HT1080 (cell line): ENCODE measurements at places on chromosomes 5 and 9. TPM values are rescaled to one million over a fixed set of nuclear protein-coding genes. Genes with fewer than 3 reads are reported as not detected.

GRCh38 chr5:32639943-32640342, 54.6 kb downstream of the SUB1 start:
- DNase-seq: no peak

GRCh38 chr9:115254287-115255180, 136.6 kb upstream of the TNC start:
- DNase-seq: no peak

Gene PCDHGA4
- total RNA-seq: 0.71 and 0.73 TPM in 2 replicates

- no peak for DNase-seq
Measured at GRCh38 chr9:87675906-87676515, 49.9 kb upstream of the CTSL start.

GRCh38 chr9:131981116-131981776, 98.4 kb downstream of the MED27 start:
- DNase-seq: no peak

Gene TEX48
- 0.96 TPM in 1 of 2 replicates, not detected in the other for total RNA-seq

Gene SHISAL2B
- total RNA-seq: 0.10 TPM in 1 of 2 replicates, not detected in the other

DNA sequence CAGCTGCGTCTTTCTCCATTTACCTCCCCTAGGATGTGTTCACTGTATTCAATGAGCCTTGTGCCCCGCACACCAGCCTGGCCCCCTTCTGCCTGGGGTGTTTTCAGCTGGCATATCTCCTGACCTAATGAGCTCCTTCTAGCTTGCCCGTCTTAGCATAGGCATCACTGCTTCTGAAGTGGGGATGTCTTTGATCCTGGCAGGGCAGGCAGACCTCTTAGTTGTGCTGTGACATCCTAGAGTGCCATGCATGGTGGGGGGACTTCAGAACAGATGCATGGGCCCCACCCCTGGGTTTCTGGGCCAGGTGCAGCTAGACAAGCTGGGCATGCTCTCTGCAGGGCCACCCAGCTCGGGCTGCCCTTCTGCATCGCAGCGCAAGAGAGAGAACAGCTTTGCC, 172.7 kb downstream of the GADD45G start:
- DNase-seq: no peak

GRCh38 chr9:131092548-131093440, 3.5 kb upstream of the AIF1L start:
- DNase-seq: no peak

Gene TRIO
- 144 and 162 TPM in 2 replicates for total RNA-seq

Gene CYSRT1
- 1.1 and 1.4 TPM in 2 replicates for total RNA-seq

DNA sequence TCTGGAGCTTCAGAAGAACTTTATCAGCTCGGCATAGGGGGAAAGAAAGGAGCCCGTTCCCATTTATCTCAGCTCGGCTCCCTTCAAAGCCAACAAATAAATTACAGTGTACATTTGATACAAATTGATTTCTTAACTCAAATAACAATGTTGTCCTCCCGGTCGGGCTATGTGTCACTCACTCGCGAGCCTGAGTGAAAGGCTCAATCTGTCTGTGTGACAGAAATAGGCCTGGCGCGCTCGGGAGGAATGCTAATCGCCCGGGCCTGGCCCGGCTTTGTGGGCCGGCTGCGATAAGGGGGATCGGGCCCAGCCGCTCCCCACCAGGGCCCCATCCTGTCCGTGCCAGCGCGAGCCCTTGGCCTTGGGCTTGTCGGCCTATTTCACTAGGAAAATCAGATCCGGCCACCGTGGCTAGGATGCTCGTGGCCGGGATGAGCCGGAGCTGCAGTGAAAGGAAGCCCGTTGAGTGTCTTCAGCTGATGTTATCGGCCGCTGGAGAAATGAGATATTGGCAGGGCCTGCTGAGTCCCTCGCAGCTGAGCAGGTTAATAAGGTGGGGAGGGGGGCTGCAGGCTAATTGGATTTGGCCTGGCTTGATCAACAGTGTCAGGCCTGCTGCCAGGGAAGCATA, 258.7 kb downstream of the IRX1 start:
- DNase-seq: no peak

GRCh38 chr9:132762896-132763295, 92.6 kb downstream of the GTF3C4 start:
- DNase-seq: no peak

DNA sequence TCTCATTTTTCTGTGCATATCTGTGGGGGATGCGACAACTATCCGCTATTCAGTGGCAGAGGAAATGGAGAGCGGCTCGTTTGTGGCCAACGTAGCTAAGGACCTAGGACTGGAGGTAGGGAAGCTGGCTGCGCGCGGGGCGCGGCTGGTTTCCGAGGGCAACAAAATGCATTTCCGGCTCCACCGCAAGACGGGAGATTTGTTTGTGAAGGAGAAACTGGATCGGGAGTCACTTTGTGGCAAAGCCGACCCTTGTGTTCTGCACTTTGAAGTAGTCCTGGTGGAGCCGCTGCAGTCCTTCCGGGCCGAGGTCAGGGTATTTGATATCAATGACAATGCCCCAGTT, 320 bp downstream of the PCDHB1 start:
- DNase-seq: no peak

Gene NUDT12
- 12.8 and 15.0 TPM in 2 replicates for total RNA-seq

Gene PCDHGB3
- 0.80 and 1.5 TPM in 2 replicates for total RNA-seq

Gene NCS1
- 66.9 and 76.3 TPM in 2 replicates for total RNA-seq

Gene PPP2R2B
- total RNA-seq: 0.33 TPM in 1 of 2 replicates, not detected in the other

Gene FKBP15
- total RNA-seq: 21.8 and 22.0 TPM in 2 replicates

GRCh38 chr5:94945656-94946055, 327.2 kb downstream of the SLF1 start:
- DNase-seq: no peak

- peak; percentile 17 for DNase-seq
Measured at GRCh38 chr5:82749461-82749820, 327.8 kb downstream of the TMEM167A start.

DNA sequence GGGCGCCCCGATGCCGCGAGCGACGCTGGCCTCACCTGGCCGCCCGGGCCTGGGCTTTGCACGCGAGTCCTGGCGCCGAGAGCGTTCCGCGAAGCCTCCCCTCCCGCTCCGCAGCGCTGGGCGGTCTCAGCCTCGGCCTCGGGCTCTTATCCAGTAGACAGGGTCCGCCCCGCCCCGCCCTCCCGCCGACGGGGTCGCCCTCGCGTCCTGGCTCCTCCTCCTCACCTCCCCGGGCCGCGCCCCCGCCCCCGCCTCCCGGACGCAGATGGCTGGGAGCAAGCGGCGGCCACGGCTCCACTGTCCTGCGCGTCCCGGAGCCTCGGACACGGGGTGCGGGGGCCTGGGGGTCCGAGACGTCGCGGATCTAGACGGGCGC, at the start of gene SLC6A3:
TSS of gene SLC6A3 (minus strand) at position 128 of the 376 bp plus-strand sequence. CDS start 2,243 bp downstream, outside the sequence.
- DNase-seq: no peak

Gene CCNJL
- total RNA-seq: 12.7 and 13.8 TPM in 2 replicates

Gene SIT1
- total RNA-seq: not detected in 2 replicates

- peak; percentile 30 for DNase-seq
Measured at GRCh38 chr5:6328173-6328572, 50.2 kb downstream of the MED10 start.

Gene CCDC152
- 0.03 TPM in 1 of 2 replicates, not detected in the other for total RNA-seq

- no peak for DNase-seq
Measured at GRCh38 chr5:50968356-50969149, 302.1 kb downstream of the PARP8 start.

- DNase-seq: no peak
Measured at GRCh38 chr9:113368982-113369854, 7.6 kb downstream of the HDHD3 start.

Gene BTNL3
- total RNA-seq: not detected in 2 replicates

DNA sequence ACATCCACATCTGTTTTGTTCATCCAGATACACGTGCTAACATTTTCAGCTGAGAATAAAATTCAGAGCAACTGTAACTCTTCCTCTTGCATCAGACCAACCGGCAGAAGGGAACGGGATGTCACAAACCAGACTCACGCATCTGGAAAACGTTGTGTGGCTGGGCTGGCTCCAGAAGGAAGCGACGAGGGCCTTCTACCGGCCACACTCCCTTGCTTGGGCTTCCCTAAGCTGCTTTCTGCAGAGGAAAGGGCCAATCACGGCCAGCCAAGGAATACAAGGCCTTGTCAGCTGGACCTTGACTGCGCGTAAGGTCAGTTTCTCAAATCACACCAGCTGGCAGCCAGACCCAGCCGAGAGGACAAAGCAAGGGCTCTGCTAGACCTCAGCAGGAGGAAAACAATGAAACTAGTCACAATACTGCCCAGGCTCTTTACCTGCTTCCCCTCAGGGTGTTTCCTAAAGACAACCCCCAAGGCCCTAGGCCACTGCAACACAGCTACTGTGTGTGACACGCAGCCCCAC, 106.1 kb downstream of the THBS4 start:
- no peak for DNase-seq

GRCh38 chr9:7336356-7337065, 463.1 kb downstream of the DMAC1 start:
- no peak for DNase-seq

DNA sequence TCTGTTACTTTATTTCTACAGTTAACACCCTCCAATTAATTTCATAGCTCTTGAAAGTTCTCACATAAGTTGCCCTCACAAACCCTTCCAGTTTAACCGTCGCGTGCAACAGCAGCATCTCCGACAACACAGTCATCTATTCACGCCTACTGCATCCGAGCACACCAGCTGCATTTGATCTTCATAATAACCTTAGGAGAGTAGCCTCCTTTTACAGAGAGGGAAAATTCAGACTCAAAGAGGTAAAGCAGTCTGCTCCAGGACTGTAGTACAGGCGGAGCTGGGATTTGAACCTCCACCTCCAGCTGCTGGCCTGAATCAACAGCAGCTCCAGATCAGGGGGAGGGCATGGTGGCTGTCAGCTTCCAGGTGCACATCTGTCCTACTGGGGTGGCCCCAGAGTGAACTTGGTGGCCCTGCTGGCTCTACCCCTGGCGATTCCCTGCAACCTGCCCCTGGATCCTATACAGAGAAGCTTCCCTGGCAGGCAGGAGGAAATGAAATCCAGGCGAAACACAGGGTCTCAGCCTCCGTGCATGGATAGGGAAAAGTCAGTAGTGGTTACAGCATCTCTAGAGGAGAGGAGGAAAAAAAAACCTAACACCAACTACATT, 71.6 kb upstream of the UNC5A start:
- no peak for DNase-seq

Gene SETX
- total RNA-seq: 16.1 and 17.9 TPM in 2 replicates

- DNase-seq: peak; percentile 28
Measured at GRCh38 chr9:136311051-136312008, 7.4 kb upstream of the CCDC187 start.

GRCh38 chr5:124981901-124982300, 235.5 kb upstream of the ZNF608 start:
- DNase-seq: no peak

GRCh38 chr5:69450116-69450515, 35.2 kb downstream of the MARVELD2 start:
- DNase-seq: peak; percentile 96

GRCh38 chr5:67549296-67549618, 352.7 kb upstream of the CD180 start:
- DNase-seq: no peak

Gene PFDN1
- total RNA-seq: 114 and 149 TPM in 2 replicates

DNA sequence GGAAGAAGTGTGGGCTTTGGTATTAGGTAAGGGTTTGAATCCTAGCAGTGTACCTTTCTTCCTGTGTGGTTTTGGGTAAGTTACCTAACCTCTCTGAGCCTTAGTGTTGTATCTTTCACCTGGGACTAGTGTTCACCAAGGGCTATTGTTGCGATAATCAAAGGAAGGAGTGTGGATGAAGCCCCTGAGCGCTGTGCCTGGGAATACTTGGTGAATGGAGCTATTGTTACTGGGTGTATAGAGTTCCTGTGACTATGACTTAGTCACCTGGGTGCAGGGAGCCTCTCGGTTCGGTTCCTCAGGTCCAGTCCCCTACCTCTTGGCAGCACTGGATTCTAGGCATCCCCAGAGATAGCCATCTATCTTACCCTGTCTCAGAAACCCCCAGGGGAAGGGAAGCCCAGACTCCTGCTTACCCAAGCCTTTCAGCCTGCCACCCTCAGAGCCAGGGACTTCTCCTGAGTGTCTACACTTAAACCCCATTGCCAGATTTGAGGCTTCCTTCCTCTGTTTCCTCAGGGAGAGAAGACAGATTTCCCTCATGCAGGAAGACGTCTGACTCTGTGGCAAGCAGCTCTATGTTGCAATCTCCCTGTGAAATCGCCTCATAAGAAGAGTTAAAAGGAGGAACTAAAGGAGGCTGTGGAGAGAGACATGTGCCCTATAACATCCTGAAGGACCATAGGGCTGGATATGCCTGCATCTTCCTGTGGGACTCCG, 181.0 kb upstream of the PITX1 start:
- DNase-seq: peak; percentile 26

DNA sequence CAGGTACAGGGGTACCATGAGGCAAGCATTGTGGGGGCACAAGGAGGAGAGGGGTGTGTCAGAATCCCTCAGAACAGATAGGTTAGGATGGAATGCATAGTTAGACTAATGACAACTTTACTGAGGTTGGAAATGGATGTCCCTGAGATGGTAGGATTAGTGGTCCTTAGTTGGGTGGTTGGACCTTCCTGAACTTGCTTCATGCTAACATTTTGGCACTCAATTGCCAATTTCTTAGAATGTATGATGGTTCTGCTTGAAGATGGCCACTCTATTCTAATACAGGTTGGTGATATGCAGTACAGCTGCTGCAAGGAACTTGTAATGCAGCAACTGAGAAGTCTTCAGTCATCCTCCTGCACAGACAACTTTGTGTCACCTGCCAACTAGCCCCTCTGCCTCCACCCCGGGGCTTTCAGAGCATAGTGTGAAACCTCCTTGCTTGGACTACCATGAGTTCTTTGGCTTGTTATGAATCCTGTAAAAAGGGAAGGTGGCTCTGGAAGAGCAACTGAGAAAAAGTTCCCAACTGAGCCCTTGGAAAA, 5.4 kb downstream of the CCNI2 start:
- DNase-seq: no peak

DNA sequence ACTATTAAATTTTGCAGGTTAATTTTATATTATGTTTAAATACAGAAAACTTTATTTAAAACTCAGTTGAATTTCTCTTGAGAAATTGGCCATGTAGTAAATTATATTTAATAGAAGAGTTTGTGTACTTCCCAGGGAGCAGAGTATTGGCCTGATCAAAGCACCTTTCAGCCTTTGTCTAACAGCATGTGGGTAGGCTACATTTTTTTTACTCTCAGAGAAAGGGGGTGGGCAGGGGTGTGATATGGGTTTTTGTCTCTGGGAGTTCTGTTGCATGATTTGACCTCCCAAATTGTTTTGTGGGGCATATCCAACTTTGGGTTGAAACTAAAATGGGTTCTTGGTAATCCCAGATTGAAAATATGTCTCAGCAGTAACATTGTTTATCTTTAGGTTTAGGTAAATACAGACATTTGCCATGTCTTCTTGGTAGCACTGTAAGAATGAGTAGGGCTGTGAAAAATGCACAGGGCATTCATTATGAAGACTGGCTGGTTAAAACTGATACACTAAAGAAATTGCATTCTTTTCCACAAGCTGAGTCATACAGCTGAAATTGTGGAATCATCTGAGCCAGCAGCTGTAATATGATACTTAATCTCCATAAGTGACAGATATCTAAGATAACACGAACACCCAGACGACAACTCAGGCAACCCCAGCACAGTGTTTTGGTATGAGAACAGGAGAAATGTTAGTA, 75.4 kb upstream of the CDKN2B start:
- DNase-seq: peak; percentile 91

DNA sequence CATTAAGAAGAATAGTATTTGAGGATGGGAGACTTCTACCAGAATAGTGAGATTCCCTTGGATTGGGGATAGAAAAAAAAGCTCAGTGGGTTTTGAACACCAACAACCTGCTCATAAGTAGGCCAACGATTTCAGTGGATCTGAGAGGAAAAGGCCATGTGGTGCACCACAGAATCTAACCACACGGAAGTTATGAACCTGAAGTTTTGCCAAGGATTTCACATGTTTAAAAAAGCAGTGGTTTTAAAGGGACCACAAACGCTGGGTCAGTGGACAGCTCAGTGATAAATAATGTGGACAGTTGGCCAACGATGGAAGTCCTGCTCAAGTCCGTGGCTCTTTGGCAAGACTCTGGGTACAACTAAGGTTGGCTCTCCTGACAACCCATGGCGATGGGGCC, 107.2 kb upstream of the TXNDC8 start:
- peak; percentile 48 for DNase-seq

Gene ANKRD34B
- not detected in 2 replicates for total RNA-seq
